ENCODE measurements at places on chromosomes 16 and 17.

- DNase-seq, result no peak
Measured at GRCh38 chr16:13643412-13643811, 276.5 kb upstream of the ERCC4 start.

DNA sequence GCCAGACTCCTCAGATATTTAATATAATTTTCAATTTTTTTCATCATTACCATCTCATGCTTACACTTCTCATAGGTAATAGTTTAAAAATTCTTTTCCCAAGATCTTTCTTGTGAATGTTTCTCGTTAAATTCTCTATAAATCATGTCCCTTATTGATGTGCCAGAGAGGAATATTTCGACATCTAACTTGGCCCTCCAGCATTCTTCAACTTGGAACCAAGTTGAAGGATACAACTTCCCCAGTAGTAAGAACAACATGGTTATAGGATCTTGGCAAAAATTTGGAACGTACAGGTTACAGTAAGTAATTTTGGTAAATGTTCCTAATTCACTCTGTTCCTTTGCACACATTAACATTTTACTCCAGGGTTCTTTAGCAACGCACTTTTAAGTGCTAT is 731.8 kb downstream of the CDH11 start:
- no peak for DNase-seq

- DNase-seq, result no peak
Measured at GRCh38 chr16:27776556-27777225, 226.7 kb downstream of the KATNIP start.

GRCh38 chr16:8469102-8469778 is 121.1 kb downstream of the TMEM114 start:
- no peak for DNase-seq

DNA sequence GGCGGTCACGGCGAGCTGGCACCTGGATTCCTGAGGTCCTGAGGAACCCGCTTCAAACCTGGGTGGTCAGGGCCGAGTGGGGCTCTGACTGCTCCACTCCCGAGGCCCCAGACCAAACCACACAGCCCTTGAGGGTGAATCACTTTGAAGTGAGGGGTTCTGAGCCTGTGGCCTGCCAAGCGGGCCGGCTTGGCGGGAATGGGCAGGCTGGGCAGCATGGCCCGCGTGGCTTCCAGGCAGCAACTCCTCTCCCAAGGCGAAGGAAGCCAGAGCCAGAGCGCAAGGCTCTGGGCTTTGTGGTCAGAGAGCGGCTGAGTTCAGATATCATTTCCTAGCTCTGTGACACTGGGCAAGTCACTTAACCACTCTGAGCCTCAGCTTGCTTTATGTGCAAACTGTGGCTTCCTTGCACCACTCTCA is 42.7 kb downstream of the CMIP start:
- no peak for DNase-seq

DNA sequence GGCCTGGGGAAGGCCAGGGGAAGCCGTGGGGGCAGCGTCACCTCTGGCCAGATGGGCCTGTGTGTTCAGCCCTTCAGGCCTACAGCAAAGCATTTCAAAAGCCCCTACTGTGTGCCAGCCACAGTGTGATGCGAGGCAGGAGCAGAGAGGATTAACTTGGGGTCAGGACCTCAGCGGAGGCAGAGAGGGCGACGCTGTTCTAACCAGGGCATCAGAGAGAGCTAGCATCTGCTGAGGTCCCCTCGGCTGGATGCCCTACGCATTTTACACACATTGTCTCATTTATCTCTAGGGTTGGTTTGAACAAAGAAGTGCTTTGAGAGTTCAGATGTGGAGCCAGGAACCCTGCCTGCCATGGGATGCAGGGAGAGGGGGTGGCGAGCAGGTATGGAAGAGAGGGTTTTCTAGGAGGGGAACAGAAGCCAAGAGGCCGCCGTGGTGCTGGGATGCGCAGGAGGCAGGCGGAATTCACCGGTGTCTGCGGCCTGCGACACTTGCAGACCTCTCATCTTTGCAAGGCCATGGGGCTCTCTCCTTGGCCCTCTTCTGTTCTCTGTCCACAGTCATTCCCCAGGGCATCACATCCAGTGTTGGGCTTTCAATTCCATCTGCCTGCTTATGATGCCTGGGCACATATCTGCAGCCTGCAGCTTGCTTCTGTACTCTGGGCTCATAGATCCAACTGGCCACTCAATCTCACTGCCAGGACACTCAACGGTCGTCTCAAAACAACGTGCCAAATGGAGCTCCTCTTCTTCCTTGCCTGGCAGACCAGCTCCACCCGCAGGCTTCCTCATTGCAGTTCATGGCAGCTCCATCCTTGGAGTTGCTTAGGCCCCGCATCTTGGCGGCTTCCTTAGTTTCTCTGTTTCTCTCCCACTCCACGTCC is 8.1 kb upstream of the NKD1 start:
- DNase-seq, result no peak

DNA sequence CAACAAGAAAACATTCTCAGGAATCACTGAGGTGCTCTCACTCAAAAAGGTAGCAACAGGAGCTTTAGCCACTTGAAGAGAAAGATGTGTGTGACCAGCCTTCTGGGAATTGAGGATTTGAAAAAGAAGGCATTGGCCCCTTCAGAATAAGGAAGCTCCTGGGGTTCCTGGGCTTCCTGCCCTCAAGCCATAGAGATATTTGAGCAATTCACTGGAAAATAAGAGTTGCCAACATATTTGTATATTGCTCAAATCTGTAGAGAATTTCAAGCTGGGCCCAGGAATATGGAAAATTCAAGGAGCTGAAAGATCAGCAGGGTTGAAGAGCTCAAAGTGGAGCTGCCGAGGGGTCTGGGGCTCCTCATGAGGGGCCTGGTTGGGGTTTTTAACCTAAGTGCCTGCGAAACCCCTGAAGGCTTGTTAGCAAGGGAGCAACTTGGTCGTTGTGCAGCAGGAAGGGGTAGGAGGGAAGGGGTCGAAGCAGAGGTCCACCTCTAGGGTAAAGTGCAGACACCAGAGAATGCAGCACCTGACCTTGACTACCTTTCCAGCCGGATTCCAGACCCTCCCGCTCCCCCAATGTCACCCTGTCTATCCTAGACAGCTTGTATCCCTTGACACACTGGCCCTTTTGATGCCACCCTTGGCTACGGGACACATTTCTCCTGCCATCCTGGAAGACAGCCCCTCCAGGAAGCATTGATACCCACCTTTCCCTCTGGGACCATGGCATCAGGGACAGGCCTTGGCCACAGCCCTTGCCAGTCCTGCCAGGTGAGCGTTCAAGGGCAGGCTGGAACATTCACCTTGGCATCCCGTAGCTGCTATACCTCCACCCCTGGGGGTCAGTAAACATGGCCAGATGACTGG is 67.6 kb upstream of the SREBF1 start:
- DNase-seq, result no peak

DNA sequence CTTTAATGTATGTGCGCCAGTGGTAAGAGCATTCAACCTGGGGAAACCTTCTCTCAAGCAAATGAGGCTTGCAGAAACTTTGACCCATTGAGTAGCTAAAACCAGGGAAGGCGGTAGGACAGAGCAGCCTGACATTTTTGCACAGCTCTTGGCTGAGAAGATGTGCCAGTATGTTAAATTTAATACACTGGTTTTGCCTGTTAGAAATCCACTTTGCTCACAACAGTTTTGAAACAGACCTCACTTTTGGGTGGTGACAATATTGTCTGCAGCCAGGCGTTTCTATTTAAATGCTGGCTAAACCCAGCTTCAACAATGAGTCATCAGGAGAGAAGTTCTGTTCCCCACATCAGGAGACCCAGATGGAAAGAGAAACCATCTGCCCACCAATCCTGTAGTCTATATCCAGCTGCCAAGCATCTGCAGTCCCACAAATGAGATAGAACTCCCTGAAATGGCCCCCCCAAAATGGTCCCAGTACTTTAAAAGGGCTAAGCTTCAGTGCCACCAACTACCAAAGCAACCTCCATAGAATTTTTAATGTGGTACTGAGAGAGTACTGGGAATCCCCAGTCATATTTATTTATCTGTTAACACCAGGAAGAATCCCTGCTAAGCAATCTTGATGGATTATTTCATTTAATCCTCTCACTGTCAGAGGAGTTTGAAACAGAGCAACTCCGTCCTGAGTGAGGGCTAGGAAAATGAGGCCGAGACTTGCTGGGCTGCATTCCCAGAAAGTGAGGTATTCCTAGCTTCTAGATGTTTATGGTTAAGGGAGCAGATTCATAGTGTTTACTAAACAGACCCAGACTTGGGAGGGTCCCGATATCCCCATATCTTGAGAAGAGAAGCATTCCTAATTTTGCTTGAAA is 29.0 kb upstream of the CLEC3A start:
- DNase-seq, result no peak

DNA sequence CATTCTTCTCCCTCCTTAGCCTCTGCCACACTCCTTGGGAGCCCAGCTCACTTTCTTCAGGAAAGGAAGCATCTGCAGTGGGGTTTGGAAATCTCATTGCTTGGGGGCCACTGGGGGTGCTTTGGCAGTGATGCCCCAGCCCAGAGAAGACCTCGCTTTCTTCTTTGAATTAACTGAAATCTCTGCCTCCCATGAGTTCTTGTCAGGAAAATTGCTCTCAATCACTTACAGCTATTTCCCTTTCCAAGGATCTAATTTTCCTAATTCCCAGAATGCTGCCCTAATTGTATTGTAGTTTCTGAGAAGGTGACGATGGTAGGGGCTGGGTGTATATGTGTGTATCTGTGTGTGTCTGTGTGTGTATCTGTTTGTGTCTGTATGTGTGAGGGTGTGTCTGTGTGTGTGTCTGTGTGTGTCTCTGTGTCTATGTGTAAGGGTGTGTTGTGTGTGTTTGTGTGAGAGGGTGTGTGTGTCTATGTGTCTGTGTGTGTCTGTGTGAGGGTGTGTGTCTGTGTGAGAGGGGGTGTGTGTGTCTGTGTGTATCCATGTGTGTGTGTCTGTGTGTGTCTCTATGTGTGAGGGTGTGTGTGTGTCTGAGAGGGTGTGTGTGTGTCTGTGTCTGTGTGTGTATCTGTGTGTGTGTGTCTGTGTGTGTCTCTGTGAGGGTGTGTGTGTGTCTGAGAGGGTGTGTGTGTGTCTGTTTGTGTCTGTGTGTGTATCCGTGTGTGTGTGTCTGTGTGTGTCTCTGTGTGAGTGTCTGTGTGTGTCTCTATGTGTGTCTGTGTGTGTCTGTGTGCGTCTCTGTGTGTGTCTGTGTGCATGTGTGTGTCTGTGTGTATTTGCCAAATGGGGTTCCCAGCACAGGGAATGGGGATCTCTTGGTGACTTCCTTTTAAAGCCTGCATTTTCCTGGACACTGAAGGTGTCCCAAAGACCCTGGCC is 83.5 kb upstream of the DNAJA2 start:
- no peak for DNase-seq

GRCh38 chr16:24491731-24492130 is 47.6 kb upstream of the RBBP6 start:
- DNase-seq, result no peak

GRCh38 chr16:69306031-69306430 is 5.1 kb upstream of the VPS4A start:
- DNase-seq, result no peak

DNA sequence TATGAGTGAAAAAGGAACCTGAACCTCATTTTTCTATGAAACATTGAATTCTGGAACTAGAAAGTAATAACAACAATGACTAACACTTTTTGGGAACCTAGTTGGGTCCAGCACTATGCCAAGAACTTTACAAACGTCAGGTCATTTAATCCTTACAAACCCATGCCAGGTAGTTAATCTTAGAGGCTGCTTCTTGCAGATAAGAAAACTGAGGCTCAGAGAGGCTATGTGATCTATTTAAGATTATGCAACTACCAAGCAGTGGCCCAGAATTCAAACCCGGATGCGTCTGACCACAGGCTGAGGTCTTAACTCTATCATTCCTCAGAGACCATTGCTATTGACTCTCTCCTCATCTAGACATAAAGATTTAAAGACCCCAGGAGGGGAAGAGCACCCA is 358.7 kb downstream of the GRIN2A start:
- DNase-seq, result no peak

DNA sequence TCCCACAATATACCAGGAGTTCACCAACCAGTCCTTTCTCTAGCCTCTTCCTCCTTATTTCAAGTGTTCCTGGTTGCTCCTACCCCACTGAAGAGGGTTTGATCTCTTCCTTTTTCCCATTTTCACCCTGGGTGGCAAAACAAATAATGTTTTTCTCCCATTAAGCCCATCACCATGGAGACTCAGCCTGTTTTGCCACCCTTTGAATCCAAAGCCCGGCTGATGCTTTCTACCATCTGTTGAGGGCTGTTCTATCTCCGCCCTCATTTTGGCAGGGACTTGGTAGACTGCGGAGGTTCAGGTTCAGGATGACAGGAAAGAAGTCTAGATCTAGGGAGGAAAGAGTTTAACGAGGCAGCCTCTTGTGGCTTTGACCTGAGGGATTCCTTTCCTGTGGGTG is 2.6 kb downstream of the DNAH2 start:
- no peak for DNase-seq

DNA sequence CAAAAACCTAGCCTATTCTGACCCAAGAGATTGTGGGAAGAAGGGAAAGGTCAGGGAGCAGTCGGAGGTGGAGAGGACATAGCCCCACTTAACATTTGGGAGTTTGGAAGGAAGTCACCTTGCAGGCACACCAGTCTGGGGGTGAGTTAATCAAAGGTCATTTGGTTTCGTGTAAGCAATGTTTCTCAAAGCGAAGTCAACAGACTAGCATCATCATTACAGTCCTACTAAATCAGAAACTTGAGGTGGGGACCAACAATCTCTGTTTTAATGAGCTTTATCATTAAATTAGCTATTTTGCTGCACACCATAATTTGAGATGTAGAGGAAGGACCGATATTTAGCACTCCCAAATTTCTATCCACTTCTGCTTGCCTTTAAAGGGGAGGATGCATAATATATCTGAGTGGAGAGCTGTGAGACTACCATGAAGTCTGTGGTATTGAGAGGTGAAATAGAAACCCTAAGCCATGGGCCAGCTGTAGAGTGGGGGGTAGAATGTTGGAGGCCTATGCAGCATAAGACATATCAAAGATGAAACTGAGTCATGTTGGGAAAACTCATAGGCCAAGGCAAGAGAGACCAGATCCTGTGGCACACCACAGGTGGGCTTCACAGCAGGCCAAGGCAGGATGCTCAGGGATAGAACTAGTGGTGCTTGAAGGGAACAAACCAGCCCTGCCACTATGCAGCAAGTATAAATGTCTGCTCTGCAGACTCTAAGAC is 141.7 kb upstream of the ANKFN1 start:
- DNase-seq, result no peak

DNA sequence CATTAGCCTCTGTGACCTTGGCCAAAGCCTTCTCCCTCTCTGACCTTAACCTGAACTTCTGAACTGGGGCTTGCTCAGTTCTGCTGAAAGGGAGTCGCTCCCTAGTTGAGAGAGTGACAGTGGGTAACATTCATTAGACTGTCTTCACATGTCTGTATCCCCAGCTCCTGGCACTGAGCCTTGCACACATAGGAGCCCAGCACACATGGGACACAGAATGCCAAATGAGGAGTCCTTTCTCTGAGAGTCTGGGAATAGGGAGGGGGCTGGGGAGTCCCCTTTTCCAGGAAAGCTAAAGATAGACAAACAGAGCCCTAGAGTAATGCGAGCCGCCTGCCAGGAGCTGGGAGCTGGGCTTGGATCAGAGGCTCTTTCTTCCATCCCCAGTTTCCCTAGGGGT is 2.5 kb downstream of the TAC4 start:
- no peak for DNase-seq

- DNase-seq, result no peak
Measured at GRCh38 chr16:67470359-67470758, 10.6 kb downstream of the ATP6V0D1 start.

Measured in T-helper 2 cell (primary cell).